ENCODE measurements at places on chromosomes 12 and 14.

- no peak for DNase-seq
These were observed 68.2 kb upstream of the BDKRB2 start for GRCh38 chr14:96136371-96137005.

DNA sequence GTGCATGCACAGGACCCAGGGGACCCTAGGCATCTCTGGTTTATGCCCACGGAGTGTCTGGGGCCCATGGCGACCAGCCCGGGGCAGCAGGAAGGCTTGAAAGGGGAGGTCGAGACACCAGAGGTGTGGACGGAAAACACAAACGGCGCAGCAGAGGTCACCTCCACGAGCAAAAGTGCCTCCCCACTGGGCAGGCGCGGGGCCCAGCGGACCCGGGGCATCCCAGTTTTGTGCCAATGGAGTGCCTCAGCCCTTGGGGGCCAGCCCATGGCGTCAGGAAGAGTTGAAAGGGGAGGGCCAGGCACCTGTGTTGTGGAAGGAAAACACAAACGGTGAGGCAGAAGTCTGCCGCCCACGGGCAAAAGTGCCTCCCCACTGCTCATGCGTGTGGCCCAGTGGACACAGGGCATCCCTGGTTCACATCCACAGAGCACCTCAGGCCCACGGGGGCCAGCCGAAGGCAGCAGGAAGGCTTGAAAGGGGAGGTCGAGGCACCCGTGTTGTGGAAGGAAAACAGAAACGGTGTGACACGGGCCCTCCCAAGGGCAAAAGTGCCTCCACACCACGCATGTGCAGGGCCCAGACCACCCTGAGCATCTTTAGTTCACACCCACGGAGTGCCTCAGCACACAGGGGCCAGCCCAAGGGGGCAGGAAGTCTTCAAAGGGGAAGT is 378.8 kb downstream of the ALG10 start:
- DNase-seq: no peak

- no peak for DNase-seq
These were observed 11.7 kb upstream of the FLVCR2 start for GRCh38 chr14:75566752-75567151.

DNA sequence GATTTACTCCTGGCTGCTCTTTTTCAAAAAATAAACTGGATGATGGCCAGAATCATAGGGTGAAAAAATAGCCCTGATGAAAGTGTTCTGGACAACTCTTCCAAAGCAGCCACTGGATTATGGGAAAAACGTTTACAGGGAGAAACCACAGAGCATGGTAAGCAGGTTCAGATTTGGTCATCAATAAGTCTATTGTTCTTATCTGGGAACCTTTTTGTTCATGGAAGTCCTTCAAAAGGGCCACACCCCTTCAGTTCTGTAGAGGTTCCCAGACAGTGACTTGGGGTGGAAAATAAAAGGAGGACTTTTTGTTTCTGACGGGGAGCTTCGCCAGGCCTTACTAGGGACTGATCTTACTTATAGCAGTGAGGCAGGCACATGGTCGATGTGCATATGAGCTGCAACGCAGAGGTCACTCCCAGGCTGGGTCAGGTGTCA is 117.4 kb upstream of the SLC38A2 start:
- DNase-seq: no peak

DNA sequence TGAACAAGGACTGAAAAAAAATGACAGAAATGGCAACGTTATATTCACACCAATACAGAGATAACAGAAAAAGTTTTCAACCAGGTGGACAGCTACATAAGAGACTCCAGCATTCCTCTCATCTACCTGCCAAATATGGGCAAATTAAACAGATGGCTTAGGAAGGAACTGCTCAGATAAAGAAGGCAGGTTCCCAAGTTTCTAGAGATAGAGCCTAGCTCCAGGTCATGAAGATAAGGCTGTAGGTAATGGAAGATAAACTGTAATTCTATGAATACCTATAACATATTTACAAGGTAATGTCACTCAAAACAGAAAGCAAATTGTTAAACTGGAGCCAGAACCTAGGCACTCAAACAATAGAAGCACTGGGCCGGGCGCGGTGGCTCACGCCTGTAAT is 42.5 kb downstream of the GIT2 start:
- DNase-seq: no peak

DNA sequence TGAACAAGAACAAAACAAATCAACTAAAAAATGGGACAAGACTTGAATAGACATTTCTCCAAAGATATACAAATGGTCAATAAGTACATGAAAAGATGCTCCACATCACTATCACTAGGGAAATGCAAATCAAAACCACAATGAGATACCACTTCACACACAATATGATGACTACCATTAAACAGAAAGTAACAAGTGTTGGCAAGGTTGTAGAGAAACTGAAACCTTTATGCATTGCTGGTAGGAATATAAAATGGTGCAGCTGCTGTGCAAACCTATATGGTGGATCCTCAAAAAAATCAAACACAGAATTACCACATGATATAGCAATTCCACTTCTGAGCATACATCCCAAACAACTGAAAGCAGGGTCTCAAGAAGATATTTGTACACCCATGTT is 5.2 kb downstream of the SMAGP start:
- DNase-seq: no peak

DNA sequence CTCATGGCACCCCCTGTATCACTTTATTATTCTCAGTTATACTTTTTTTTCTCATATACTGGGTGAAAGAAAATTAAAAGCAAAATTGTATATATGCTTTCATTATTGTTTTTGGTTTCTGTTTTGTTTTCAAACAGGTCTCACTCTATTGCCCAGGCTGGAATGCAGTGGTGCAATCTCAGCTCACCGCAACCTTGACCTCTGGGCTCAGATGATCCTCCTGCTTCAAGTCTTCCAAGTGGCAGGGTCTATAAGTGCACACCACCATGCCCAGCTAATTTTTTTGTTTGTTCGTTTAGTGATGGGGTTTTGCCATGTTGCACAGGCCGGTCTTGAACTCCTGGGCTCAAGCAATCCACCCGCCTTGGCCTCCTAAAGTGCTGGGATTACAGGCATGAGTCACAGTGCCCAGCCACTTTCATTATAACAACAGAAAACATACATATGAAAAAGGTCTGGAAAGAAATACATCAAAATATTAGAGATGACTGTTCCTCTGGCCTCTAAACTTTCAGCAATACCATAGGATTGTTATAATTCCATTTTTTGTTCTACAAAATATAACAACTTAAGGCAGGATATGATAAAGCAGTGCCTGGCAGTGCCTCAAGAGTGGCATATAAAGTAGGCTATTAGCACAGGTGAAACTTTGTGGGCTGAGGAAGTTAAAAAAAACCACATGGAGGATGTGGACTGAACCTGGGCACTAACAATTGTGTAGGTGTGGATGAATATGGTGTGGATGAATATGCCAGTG is 5.8 kb upstream of the NTN4 start:
- DNase-seq: no peak

DNA sequence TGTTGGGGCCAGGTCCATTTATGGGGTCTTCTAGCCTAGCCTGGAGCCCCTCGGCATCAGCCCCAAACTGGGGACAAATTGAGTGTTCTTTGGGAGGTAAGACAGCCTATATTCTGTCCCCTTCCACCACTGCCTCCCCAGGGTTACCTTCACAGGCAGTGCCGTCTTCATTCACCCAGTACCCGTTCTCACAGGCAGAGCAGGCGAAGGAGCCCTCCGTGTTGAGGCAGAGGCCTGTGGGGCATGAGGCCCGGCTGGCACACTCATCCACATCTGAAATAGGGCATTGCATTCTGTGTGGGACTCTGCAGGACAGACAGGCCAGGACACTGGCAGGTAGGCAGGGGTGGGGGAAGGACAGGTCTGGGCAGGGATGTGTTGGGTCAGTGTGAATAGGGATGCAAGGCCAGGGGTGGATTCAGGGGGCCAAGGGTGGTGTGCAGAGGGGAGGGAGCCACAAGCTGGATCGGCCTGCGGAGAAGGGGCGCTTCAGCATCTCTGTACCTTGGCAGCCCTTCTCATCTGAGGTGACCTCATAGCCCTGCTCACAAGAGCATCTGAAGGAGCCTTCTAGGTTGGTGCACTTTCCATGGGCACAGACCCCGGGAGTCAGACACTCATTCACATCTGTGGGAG is 16.1 kb downstream of the ISCA2 start:
- DNase-seq: no peak

DNA sequence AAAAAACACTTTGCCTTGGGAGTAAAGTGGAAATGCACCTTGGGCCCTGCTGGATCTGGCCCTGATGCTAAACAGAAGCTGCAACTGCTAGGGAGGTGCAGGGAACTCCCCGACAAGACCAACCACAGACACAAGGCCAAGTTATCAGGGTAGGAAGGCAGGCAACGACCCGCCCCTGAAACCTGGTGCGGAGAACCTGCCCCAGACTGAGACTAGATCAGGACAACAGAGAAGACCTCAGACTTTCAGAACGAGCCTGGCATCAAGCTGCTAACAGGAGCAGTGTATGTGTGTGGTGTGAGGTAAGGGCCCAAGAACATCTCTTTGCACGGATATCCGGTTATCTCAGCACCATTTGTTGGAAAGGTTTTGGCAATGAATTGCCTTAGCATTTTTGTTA is 233.7 kb upstream of the RTL1 start:
- no peak for DNase-seq

GRCh38 chr14:73776194-73776537 is 62.0 kb upstream of the PNMA1 start:
- DNase-seq: no peak

GRCh38 chr14:88791629-88792472 is 902 bp downstream of the EML5 start:
- DNase-seq: peak; percentile 21

DNA sequence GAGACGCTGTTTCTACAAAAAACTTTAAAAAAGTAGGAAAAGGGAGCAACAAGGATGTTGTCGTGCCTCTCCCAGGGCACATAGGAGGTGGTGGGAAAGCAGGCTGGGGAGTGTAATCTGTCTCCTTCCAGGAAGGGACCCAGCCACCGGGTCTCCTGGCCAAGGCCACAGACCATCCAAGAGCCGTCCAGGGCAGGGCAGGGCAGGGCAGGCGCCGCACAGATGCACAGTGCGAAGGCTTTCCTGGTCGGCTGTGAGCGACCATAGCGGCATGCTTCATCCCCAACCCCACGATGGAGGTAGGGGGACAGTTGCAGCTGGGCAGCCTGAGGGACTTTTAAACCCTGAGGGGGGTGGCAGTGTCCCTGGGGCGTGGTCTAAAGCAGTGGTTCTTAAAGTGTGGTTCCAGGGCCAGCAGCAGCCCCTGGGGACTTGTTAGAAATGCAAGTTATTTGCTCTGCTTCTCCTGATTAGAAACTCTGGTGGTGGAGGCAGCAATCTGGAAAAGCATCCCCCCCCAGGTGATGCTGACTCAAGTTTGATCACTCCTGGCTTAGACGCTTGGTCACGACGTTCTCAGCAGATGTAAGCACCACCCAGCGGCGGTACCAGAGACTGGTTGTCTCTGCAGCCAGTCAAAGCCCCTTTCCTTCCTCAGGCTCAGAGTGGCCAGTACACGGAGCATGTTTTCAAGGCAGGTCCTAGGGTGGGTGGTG is 197.4 kb upstream of the PRMT8 start:
- no peak for DNase-seq

DNA sequence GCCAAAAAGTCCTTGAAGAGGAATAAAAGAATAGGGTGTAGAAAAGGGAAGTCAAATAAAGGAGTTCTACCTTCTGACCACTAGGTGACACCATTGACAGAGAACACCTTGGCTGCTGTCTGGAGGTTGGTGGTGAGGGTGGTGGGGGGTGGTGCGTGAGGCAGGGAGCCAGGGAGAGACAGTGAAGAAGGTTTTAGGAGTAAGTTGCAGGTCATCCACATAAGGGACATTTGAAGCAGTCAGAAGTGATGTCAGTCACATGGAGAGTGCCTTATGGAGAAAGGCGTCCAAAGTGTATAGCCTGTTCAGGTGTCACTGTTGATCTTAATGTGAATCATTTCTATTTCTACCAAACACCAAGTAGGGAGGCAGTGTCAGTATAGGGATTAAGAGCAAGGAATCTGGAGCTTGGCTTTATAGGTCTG is 279.3 kb upstream of the DDHD1 start:
- no peak for DNase-seq

GRCh38 chr14:57871459-57872080 is 5.7 kb upstream of the SLC35F4 start:
- DNase-seq: no peak

Data from activated naive CD4-positive, alpha-beta T cell (primary cell).